ENCODE measurements at places on chromosomes 4 and X. TPM values are rescaled to one million over a fixed set of nuclear protein-coding genes. Genes with fewer than 3 reads are reported as not detected.

Gene CENPU
- polyA plus RNA-seq = 5.2 TPM

Gene GATA1
- not detected for polyA plus RNA-seq

Gene MAGEC1
- polyA plus RNA-seq = not detected

Gene CLGN
- 0.05 TPM for polyA plus RNA-seq

Gene ATP2B3
- 0.02 TPM for polyA plus RNA-seq

Gene DCX
- polyA plus RNA-seq = not detected

Gene GNRHR
- polyA plus RNA-seq = not detected

Gene CYTL1
- 38.0 TPM for polyA plus RNA-seq

Gene FMR1NB
- not detected for polyA plus RNA-seq

Gene WDFY3
- 42.7 TPM for polyA plus RNA-seq

Gene SATL1
- not detected for polyA plus RNA-seq

Gene HHIP
- polyA plus RNA-seq = 239 TPM

Gene IQCM
- not detected for polyA plus RNA-seq

Gene PARM1
- polyA plus RNA-seq = 0.02 TPM

Gene SHROOM2
- polyA plus RNA-seq = 3.7 TPM

Gene TREX2
- polyA plus RNA-seq = 0.99 TPM

Gene SLC6A8
- 22.8 TPM for polyA plus RNA-seq
